ENCODE measurements at places on chromosomes 2 and 18. TPM values are rescaled to one million over a fixed set of nuclear protein-coding genes. Genes with fewer than 3 reads are reported as not detected.

Gene TUBA4B
- total RNA-seq, result not detected

Gene FBXO48
- 1.8 TPM for total RNA-seq

Gene CAVIN2
- not detected for total RNA-seq

DNA sequence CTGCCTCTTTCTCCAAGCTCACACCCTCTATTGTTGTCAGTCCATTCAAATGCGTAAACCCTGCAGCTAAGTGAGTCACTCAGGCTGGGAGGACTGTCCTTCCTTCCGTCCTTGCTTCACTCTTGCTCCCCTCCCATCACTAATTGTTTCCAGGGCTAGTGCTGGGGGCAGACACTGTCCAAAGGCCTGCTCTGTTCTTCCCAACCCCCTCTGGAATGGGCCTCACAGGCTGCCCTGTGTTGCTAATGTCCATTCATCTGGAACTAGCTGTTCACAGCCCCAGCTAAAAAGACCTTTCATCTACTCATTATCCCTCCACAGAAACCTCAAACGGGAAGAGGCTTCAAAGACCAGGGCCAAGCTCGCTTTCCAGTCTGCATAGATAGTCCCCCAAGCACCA is 31.9 kb upstream of the NRP2 start:
- no peak for DNase-seq

DNA sequence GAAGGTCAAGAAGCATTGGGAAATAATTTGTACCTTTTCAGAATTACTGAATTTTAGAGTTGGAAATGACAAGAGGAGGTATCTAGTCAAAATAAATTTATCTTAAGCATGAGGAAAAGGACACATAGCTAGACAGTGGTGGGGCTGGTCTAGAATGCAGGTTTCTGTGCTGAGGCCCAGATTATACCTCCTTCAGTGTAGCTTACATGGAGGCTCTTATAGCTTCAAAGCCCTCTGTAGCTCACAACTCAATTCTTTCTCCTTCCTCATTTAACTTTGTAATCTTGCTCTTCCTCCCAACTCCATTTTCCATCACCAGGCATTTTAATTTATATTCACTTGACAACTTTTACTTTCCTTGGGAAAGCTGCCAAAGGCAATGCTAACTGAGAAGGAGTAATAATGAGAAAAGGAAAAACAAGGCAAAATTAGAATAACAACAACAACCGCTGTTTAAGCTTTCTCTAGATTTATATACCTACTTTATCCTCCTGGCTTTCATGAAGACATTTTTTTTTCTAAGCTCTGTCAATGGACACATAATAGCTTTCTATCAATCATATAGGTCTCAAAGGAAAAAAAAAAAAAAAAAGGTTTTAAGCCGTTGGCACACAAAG is 58.5 kb downstream of the CLHC1 start:
- no peak for DNase-seq

DNA sequence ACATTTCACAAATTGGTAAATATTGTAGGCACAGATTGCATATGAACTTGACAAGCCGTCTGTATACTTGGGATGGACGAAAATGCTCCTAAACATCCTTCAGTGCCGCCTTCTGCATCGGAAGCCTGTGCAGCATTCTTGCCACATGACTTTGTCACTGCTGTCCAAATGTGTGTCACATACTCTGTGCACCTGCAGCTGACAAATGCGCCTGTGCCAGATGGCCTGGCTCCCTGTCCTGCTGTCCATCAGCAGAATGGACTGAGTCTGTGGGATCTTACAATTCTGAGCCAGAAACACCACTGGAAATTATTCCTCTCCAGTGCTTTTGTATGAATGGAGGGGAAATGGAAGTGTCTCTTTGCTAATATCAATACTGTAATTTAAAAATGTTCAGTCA is 89.9 kb downstream of the DCDC2C start:
- no peak for DNase-seq

- no peak for DNase-seq
Measured at GRCh38 chr18:30234755-30235154, 807.8 kb downstream of the DSC3 start.

GRCh38 chr2:122266636-122267035 is 511.2 kb downstream of the TSN start:
- no peak for DNase-seq

DNA sequence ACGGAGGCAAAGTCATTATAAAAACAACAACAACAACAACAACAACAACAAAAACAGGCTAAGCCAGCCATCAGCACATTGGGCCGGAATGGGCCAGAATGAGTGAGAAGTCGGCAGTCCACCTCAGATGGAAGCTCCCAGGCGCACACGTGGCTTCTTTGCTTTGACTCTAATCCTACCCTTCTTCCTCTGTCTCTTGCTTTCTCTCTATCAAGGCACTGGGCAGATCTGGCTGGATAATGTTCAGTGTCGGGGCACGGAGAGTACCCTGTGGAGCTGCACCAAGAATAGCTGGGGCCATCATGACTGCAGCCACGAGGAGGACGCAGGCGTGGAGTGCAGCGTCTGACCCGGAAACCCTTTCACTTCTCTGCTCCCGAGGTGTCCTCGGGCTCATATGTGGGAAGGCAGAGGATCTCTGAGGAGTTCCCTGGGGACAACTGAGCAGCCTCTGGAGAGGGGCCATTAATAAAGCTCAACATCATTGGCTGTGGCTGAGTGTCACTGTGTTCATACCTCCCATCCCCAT is 52.2 kb downstream of the MARCO start:
- DNase-seq, result no peak

Measured in activated B cell treated with CpG ODN at 0.5 μM for 24 hours (primary cell).